ENCODE measurements at places on chromosomes 1 and 21.
A peak's percentile ranks its signal among the peaks of the same experiment; 100 is the strongest.

DNA sequence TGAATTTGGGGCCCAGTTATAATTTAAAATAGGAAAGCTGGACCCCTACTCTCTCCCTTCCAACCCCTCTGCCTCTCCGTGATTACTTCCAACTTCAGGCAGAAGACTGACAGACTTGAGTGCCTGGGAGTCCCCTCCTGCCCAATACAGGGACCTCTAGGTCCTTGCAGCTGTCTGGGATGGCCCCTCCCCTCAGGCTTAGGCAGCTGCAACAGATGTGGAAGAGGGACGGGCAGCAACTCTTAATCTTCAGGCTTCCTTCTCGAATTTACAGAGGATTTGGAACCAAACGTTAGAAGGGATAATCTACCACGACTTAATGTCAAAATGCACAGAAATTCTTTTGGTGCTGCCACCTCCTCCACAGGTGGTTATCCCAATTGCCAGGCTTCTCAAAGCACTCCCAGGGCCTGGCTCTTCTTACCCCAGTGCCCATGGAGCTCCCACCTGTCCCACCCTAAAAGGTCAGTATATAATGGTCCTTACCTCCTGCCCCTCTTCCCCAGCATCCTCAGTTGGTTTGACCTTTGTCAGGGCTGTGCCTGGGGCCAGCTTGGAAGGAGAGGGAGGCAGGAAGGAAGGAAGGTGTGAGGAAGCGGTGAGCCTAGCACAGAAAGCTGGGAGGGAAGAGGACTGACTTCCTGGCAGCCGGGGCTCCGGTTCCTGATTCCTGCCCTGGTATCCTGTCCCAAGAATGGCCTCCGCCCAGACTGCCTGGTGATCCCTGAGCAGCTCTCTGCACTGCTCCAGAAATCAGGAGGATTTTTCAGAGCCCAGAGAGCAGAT lies 2.8 kb downstream of the PEA15 start:
- DNase-seq: no peak

GRCh38 chr1:31762323-31762722 lies 1.8 kb downstream of the ADGRB2 start:
- DNase-seq: no peak

- DNase-seq: no peak
These were observed 75.3 kb downstream of the ST6GALNAC5 start for GRCh38 chr1:76942549-76942948.

GRCh38 chr1:59061876-59062275 lies 235.0 kb upstream of the FGGY start:
- DNase-seq: peak; percentile 17

DNA sequence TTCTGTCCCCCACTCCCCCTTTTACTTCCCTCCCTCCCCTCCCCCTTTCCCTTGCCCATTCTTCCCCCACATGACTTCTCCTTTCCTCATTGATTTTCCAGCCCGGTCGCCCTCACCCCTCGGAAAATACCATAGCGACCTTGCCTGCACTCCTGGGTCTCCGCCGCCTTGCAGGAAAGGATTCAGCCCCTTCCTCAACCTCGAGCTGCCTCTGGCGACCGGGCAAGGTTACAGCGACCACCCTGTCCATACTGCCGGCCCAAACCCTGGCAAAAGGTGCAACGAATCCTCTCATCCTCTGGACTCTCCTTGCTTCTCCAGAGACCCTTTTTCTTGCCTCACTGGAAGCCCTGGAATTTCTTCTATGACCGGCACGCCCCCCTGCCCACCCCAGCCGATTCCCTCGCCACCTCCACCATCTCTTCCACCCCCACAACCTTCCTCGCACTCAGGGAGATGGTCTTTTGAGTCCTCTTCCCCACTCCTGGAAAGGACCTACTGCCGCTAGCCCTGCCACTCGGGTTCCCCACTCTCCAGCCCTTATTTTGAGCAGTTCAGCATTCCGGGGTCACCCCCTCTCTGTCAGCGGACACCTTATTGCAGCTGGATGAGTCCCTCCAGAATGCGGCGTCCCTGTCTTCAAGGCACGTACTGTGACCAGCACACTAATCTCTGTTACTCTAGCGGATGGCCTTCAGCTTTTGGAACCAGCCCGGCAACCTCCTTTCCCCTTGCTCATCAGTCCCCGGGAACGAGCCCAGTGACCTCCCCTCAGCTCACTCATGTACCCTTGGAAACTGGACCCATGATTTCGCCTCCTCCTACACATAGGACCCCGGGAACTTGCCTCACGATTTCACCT lies 846 bp downstream of the NSUN4 start:
- no peak for DNase-seq

DNA sequence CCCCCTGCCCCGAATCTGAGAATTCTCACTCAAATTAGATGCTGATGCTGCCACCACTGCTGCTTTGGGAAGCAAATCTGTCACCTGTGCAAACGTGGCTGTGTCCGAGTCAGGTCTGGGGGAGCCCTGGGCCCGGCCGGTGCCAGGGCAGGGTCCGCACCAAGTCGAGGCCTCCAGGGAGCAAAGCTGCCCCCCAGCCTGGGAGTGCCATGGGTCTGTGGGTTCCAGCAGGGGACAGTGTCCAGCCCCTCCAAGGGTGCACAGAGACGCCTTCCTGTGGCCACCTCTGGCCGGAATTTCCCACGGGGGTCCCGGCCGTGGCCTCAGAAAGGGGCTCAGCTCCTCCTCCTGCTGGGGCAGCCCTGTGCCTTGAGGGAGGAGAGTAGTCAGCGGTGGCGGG lies 27.7 kb upstream of the TTLL10 start:
- DNase-seq: no peak

DNA sequence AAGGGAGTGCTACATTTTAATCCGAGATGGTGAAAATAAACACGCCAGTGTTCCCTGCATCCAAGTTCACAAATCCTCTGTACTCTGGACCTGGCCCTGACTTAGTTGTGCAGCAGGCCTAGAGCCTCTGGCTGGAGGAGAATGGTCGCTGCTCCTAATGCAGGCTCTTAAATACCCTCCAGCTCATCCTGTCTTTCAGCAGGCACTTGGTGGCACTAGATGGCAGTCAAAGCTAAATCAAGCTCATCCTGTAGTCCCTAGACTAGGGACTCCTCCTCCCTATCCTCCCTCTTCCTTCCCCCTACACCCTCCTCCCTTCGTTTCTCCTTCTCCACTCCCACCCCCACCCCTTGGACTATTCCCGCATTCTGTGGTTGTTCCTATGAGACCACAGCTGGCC lies 41.6 kb upstream of the MTR start:
- DNase-seq: peak; percentile 40

DNA sequence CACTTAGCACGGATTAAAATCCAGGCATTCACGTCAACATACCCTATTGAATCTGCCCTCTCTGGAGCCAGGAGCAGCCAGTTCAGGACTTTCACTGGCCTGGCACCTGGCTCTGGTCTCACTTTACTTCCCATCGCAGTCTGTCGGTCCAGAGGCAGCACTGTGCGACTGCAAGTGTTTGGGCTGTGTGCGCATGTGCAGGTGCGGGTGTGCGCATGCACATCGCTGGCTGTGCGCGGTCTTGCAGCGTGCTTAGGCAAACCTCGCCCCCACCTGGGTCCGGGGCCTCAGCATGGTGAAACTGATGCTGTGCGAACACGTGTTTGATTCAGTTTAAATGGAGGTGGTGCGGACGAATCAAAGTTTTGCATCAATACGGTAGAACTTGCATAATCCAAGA lies 38.0 kb downstream of the ATF3 start:
- no peak for DNase-seq

GRCh38 chr1:22236166-22236565 lies 93.3 kb upstream of the WNT4 start:
- no peak for DNase-seq

DNA sequence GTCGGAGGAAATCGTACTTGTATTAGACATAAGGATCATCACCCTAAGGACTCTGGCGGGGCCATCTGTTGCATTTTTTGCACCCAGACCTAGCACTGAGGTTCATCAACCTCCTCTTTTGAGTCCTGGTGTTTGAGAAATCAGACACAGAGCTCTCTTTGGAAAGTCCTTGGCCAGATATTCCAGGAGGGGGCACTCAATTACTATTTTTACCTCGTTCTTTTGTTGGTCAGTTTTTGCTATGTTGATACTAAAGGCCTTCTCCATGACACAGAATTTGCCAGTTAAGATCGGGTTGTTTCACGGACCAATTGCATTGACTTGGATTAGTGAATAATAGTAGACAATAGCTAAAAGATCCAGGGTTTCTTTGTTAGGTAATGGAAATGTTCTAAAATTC lies 711.2 kb downstream of the KCNT2 start:
- DNase-seq: no peak

DNA sequence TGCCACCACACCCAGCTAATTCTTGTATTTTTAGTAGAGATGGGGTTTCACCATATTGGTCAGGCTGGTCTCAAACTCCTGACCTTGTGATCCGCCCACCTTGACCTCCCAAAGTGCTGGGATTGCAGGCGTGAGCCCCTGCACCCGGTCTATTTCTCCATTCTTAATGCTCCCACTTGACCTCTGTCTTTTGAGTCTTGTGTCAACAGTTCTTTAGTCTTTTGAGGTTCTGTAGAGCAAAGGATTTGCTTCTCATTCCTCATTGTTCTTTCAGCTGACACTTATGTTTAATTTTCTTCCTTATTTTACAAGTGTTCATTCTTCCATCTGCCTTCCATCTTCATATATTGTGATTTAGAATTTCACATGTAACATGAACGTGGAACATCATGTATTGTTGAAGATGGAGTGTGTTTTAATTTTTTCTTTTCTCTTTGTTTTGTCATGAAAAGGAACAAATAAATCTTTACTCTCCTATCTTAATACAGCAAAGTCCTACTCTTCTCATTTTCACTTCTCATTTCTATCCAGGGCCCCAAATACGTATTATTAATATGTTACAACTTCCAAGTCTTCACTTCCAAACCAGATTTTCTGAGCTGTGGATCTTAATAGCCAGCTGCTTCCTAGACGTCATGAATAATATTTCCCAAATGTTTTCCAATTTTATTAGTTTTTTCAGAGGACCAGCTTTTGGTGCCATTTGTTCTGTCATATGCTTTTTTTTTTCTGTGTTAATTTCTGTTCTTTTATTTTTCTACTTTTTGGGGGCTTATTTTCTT lies 16.9 kb downstream of the MTF2 start:
- DNase-seq: no peak

DNA sequence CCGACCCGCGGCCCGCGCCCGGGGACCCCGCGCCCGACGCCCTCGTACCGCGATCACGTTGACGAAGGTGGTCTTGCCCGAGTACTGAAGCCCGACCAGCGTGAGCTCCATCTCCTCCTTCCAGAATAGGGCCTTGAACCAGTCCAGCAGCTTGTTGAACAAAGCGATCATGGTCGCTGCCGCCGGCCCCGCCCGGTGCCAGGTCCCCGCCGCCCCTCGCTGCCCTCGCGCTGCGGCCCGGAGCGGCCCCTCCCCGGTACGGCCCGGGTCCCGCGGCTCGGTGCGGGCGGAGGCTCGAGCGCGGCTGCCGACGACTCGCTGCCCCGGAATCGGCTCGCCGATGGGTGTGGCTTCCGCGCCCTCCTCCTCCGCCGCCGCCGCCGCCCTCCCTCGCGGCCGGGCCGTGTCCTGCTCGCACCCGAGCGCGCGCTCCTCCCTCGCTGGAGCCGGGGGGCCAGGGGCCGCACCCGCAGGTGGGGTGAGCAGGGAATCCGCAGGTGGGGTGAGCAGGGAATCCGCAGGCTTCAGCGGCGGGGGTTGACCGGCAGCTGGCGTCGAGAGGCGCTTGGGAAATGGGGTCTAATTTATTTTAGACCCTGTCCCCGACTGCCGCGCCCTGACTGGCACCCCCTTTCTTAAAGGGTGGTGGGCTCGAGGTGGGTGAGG lies at the start of gene ARL8A:
TSS of gene ARL8A (minus strand) at position 336 of the 666 bp plus-strand sequence. CDS start at position 171, 165 bp downstream.
- peak; percentile 85 for DNase-seq

- DNase-seq: no peak
These were observed 250.0 kb downstream of the SPATA17 start for GRCh38 chr1:217881131-217881543.

- DNase-seq: peak; percentile 13
These were observed 26.2 kb downstream of the NEK2 start for GRCh38 chr1:211648980-211649934.

DNA sequence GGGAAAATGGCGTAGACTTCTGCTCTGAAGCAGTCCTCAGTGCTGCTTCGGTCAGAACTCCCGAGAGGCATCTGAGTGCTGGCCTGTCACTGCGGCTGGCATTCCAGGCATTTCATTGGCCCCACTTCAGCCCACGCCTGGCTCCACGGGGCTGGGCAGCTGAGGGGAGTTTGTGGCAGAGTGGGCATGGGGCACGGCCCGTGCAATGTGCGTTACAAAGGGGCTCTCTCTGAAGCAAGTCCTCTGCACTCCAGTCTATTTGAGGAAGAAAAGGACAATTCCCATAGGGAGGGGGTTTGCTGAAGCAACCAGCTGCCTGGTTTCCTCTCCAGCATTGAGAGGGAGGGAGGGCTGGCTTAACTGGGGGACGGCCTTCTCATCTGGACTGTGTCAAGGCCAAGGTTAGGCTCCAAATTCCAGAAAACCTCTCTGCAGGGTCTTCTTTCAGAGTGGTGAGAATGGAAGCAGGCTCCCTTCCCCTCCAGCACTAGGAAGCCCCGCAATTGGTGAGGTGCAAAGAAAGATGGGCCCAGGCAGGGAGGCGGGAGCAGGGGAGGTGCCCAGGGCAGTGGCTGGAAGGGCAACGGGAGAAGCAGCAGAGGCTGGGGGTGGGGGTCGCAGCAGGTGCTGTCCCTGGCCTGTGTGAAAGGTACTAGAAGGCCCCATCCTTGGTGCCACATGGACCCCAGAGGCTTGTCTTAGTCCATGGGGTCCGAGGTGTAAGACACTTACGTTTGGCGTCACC lies 21.1 kb upstream of the GPR157 start:
- DNase-seq: no peak

DNA sequence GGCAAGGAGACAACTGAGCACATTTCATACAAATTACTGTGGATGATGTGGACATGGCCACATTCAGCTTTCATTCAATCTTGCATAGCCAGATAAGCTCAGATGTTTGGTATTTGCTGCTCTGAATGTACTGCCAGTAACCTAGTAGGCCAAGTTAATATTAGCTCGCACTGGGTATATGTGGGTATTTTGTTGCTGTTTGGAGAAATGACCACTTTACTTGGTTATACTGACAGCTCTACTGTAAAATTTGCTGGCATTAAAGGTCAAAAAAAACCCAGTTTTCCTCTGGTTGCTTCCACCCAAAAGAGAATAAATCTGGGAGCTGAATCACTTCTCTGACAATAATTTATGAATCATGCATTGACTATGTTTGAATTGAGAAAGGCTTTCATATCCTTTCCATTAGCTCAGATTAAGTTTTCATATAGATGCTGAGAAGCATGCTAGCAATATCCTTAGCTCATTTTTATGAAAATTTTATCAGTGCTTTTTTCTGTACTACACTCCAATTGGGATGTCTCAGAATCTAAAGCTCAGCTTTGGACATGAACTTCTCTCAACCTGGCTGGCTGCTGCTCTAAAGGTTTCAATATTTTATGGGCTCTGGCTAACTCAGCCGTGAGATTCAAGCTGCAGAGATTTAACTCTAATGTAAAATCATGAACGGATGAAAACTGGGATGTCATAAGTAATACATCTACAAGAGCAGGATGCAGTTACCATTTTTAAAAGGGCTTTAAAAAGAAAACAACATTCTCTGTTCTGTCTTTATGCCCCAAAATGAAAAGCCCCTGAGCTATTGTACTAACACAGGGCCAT lies 330.0 kb downstream of the BARHL2 start:
- no peak for DNase-seq
